Caudate nucleus (tissue), 63 donors: ENCODE measurements at places on chromosomes 6 and 20.

DNA sequence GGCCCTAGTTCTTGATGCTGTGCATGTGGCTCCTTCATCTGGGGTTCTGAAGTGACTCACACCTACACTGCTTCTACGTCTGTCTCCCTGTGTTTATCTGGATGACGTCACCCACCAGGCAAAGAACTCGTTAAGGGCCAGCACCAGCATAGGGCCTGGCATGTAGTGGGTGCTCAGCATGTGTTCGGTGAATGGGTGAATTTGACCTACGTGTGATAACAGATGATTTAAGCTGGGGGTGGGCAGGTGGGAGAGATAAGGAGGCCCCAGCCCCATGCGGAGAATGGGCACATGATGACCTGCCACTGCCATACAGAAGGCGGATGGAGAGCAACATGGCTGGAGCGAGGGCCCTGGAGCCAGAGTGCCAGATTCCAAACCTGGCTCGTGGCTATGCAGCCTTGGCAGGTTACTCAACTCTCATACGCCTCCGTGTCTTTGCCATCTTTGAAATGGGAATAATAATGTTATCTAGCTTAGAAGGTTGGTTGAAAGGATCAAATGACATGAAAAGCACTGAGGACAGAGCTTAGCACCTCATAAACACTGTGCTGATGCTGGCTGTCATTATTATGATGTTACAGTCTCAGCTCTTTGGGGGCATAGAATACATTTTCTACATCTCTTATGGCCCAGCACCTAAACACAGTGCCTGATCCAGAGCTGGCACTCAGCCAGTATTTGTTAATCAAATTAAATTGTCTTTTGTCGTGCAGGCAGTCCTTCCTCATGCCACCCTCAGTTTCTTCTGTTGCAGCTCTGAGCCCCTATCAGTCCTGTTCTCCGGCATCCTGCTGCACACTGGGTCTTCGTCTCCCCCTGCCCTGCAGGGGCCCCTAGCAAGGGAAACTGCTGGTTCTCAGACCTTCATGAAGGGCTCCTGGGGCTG is 39.6 kb downstream of the VEGFA start:
- no peak for DNase-seq

DNA sequence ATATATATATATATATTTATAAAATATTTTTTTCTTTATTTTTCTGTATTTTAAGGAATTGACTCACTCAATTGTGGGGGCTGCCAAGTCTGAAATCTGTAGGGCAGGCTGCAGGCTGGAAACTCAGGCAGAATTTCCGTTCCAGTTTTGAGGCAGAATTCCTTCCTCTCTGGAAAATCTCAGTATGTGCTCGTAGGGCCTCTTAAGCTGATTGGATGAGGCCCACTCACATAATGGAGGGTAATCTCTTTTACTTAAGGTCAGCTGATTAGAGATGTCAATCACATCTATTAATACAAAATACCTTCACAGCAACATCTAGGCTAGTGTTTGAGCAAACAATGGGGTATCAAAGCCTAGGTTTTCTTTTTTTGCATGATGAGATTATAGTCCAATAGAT is 244.7 kb upstream of the RNF24 start:
- no peak for DNase-seq

GRCh38 chr6:111626441-111626840 is 20.8 kb upstream of the TRAF3IP2 start:
- DNase-seq = no peak

- peak; percentile 37 for DNase-seq
Measured at GRCh38 chr6:149545258-149545753, 537 bp downstream of the PPIL4 start.

GRCh38 chr6:46994933-46995332 is 47.2 kb downstream of the ADGRF1 start:
- no peak for DNase-seq
